T-cell (primary cell): ENCODE measurements at places on chromosomes 6 and 20.

- no peak for DNase-seq
Measured at GRCh38 chr20:47303736-47304135, 52.8 kb downstream of the ZMYND8 start.

GRCh38 chr6:158011478-158011920, 29.8 kb downstream of the SYNJ2 start:
- no peak for DNase-seq

GRCh38 chr20:42024653-42025052, 406.5 kb upstream of the CHD6 start:
- no peak for DNase-seq

GRCh38 chr6:52423448-52423847, 3.3 kb downstream of the EFHC1 start:
- no peak for DNase-seq

- no peak for DNase-seq
Measured at GRCh38 chr20:25397096-25397495, 6.5 kb upstream of the ABHD12 start.
